Panc1 (cell line): ENCODE measurements at places on chromosomes 3 and 15. TPM values are rescaled to one million over a fixed set of nuclear protein-coding genes. Genes with fewer than 3 reads are reported as not detected.

RNF168 gene
- 21.3 TPM for total RNA-seq

PRSS50 gene
- 0.13 TPM for total RNA-seq

SHQ1 gene
- 21.0 TPM for total RNA-seq

TMEM108 gene
- total RNA-seq = 0.41 TPM

EHHADH gene
- 7.8 TPM for total RNA-seq

PPP1R14D gene
- total RNA-seq = 0.64 TPM

NAALADL2 gene
- total RNA-seq = 2.7 TPM

CFAP20DC gene
- total RNA-seq = 4.0 TPM

HOMER2 gene
- total RNA-seq = 35.9 TPM

GOLGA6L4 gene
- total RNA-seq = 2.7 TPM

LRRC3B gene
- total RNA-seq = not detected

ELP6 gene
- 26.9 TPM for total RNA-seq

AMIGO3 gene
- 0.72 TPM for total RNA-seq

CELSR3 gene
- 7.7 TPM for total RNA-seq

ARF4 gene
- 126 TPM for total RNA-seq
